ENCODE measurements at places on chromosomes 2 and 18. TPM values are rescaled to one million over a fixed set of nuclear protein-coding genes. Genes with fewer than 3 reads are reported as not detected.

PKP4 gene
- total RNA-seq: 46.8 TPM

CENPA gene
- 28.3 TPM for total RNA-seq

DSC3 gene
- total RNA-seq: 0.04 TPM

GRHL1 gene
- 1.2 TPM for total RNA-seq

ZBTB14 gene
- total RNA-seq: 12.0 TPM

ARHGEF4 gene
- total RNA-seq: not detected

CNNM3 gene
- 11.8 TPM for total RNA-seq

SERPINB5 gene
- total RNA-seq: 0.07 TPM

RBMS1 gene
- total RNA-seq: 88.4 TPM

RAD51AP2 gene
- total RNA-seq: not detected

VIT gene
- 0.46 TPM for total RNA-seq

PROKR1 gene
- total RNA-seq: not detected

IL1R1 gene
- total RNA-seq: 17.3 TPM

ZNF521 gene
- total RNA-seq: 55.6 TPM

TTL gene
- 69.3 TPM for total RNA-seq

VIL1 gene
- total RNA-seq: not detected

XIRP2 gene
- not detected for total RNA-seq

UGT1A10 gene
- not detected for total RNA-seq

CDH7 gene
- not detected for total RNA-seq

DYNAP gene
- total RNA-seq: not detected

REEP1 gene
- total RNA-seq: 0.26 TPM

SLC14A1 gene
- total RNA-seq: not detected

CELF4 gene
- total RNA-seq: not detected

POLR1B gene
- 39.9 TPM for total RNA-seq

SP5 gene
- total RNA-seq: not detected

KIAA1328 gene
- 5.6 TPM for total RNA-seq

KIF5C gene
- total RNA-seq: under 0.01 TPM

ARHGEF33 gene
- 0.11 TPM for total RNA-seq

MYO7B gene
- 1.5 TPM for total RNA-seq

MXD1 gene
- 6.1 TPM for total RNA-seq

CCDC148 gene
- total RNA-seq: not detected

IMPA2 gene
- total RNA-seq: 10.2 TPM

IL1A gene
- total RNA-seq: 0.73 TPM

TNS1 gene
- 30.4 TPM for total RNA-seq

SKOR2 gene
- total RNA-seq: not detected

UGT1A4 gene
- total RNA-seq: not detected

All from pulmonary artery endothelial cell (primary cell).